ENCODE measurements at places on chromosomes 6 and 20.

- DNase-seq: no peak
These were observed 800 bp upstream of the GRIK2 start for GRCh38 chr6:101392586-101393230.

- no peak for DNase-seq
These were observed 789 bp downstream of the CCND3 start for GRCh38 chr6:41940759-41941279.

DNA sequence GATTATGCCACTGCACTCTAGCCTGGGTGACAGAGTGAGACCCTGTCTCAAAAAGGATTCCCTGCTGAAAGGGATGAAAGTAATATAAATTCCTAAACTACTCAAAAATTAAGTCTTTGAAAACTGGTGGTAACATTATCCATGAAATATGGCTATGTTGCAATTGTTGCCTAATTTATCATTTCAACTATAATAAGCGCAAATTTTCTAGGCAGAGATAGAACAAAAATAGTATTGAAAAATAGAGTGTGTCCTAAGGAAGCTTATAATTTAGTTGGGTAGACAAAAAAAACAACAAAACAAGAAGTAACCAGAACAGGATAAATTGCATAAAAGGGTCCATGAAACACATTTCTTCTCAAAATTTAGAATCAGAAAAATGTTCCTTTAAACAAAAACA lies 68.0 kb downstream of the FKBP5 start:
- no peak for DNase-seq

DNA sequence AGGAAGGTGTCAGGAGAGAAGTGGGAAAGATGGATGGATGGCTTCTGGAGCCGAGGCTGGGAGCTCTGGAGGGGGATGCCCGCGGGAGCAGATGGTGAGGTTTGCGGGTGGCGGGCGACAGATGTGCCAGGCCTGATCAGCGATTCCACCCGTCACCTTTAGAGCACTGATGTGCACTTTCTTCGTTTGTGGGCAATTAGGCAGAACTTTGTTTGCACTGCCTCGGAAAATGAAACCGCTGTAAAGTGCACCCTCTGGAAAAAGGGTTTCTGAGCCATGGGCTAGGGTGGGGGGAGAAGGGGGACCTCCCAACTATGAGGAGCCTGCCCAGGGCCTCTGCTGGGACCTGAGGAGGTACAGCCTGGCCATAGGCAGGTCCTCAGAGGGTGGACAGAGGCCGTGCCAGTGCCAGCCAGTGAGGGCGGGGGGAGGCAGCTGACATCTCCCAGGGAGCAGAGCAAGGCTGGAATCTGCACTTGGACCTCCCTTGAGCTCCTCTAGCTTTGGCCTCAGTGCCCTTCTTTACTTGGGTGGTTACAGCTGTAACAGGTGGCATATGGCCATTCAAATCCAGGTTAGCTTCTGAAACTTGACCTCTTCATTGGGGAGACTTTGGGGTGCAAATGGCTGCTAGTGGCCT lies 58.7 kb downstream of the CD40 start:
- no peak for DNase-seq

DNA sequence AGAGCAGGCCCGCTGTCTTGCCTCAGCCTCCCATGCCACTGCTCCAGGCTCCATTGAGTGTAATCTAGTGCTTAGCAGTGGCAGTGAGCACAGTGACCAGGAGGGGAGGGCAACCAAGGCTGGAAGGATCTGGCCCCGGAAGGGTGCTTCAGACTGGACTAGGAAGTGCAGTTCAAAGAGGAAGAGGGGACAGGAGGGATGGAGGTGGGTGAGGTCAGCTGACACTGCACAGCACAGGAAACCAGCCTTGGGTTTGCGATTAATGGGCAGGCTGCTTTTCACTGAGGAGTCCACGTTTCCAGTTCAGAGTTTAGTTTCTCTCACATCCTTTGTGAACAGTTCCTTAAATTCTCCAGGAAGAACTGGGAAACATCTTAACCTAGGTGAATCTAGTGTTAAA lies 46.9 kb downstream of the CDS2 start:
- no peak for DNase-seq

GRCh38 chr6:25193460-25194171 lies 85.6 kb upstream of the CARMIL1 start:
- DNase-seq: peak; percentile 88

- DNase-seq: no peak
These were observed 94.7 kb upstream of the SNX9 start for GRCh38 chr6:157728183-157728881.
